ENCODE measurements at places on chromosomes 11 and 22.

GRCh38 chr22:29872989-29873388, 10.0 kb upstream of the MTMR3 start:
- DNase-seq, result no peak

- DNase-seq, result no peak
Observed at GRCh38 chr11:78770931-78771330, 196.3 kb upstream of the NARS2 start.

DNA sequence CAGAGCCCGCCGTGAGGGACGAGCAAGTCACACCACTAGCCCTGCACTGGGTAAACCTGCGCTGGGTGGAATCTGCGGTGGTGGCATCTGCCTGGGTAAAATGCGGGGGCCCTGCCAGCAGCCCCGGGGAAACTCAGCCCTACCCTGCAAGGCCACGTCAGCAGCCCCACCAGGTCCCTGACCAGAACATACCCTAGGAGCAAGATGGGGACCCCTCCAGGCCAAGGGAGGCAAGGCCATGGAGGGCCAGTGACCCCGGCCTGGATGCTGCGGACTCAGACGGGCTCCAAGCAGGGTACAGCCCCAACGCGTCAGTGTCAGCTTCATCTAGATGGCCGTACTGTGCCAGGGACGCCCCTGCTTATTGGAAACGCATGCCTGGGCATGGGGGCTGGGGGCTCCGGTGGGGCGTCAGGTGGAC, 26.3 kb downstream of the TOLLIP start:
- DNase-seq, result no peak

DNA sequence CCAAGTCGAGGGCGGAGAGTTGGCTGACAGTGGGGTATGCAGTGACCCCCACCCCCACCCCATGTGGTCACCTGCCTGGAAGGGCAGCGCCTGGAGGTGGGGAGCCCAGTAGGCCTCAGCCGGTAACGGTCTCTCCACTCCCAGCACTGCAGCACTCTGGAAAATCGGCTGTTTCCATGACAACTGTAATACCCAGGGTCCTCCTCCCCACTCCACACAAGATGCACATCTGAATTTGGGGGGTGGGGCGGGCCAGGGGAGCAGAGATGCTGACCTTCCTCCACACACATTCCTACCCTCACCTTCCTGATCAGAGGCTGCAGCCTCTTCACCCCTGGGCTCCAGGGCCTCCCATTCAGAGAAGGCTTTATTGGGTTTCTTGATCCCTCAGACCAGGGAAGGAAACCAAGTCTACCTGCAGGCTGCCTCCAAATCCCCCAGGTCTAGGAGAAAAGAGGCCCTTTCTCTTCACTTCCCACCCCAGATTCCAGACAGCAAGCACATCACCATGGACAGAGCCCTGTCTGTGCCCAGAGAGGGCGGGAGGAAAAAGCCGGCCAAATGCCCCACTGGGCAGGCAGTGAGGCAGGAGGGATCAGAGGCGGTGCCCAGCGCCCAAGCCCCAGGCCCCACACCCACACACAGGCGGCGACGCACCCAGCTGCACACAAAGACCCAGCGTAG, 46.5 kb downstream of the SLC22A12 start:
- no peak for DNase-seq
